Immature natural killer cell (primary cell): ENCODE measurements at places on chromosomes 6 and 20.
A peak's percentile ranks its signal among the peaks of the same experiment; 100 is the strongest.

- no peaks in the 10 kb centered on the region for H3K36me3 ChIP-seq
- no peak overlapping the region for H3K27ac ChIP-seq
These were observed 104.6 kb upstream of the AKIRIN2 start for GRCh38 chr6:87806635-87807034.

DNA sequence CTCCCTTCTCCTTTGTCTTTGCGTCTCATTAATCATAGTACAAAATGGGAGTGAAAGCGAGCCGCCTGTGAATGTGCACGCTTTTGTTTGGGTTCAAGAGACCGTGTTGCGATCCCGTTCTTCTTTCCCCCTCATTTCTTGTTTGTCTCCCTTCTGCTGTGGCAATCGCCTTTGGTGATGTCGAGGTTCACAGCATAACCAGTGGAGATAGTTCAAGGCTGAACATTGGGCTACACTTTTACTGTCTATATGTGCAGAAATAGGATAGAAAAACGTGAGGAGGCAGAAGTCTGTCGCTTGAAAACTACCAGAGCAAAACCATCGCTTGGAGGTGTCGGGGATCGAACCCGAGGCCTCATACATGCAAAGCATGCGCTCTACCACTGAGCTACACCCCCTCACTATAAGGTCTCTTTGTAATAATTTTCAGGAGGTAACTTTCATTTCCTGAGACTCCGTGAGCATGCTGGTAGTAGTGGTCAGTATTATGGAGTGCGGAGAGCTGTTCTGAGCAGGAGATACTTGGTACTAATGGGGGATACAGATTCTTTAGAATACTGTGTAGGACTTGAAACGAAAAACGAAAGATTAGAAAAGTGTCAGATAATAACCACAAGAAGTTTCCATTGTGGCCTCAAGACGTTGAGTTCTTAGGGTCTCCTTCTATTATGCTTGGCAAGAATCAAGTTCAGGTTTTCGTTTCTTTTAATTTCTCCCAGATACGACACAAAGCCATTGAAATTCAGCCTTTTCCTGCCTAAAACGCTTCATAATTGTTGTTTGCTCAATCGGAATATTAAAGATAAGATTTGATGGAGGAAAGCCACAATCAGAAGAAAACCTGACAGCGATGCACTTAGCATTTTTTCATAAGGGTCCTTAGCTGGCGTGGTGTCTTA, 106.6 kb downstream of the TRIM27 start:
- peaks cover 10% of the 10 kb centered on the region for H3K4me1 ChIP-seq
- H3K36me3 ChIP-seq, result peaks cover 11% of the 10 kb centered on the region
- no peak overlapping the region for H3K4me3 ChIP-seq
- DNase-seq, result no peak

DNA sequence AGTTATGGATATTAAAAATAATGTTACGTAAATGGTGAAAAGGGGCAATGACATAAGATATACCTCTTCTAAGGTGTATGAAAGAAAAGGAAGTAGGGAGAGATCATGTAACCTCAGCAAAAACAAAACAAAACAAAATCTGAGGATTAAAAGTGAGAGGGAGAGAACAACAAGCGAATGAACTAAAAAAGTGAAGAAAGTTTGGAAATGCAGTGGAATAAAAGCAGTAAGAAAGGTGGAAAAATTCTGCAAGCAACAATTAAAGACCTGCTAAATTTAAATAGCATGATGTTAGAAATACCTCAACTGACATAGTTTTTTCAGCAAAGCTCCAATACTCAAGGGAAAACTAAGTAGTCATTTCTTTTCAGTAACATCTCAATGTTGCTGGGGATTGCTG, 48.0 kb downstream of the PHIP start:
- no peaks in the 10 kb centered on the region for H3K36me3 ChIP-seq
- H3K27ac ChIP-seq, result no peak overlapping the region
- peaks cover 38% of the 10 kb centered on the region for H3K4me1 ChIP-seq
- no peaks in the 10 kb centered on the region for H3K27me3 ChIP-seq
- H3K4me3 ChIP-seq, result no peak overlapping the region

DNA sequence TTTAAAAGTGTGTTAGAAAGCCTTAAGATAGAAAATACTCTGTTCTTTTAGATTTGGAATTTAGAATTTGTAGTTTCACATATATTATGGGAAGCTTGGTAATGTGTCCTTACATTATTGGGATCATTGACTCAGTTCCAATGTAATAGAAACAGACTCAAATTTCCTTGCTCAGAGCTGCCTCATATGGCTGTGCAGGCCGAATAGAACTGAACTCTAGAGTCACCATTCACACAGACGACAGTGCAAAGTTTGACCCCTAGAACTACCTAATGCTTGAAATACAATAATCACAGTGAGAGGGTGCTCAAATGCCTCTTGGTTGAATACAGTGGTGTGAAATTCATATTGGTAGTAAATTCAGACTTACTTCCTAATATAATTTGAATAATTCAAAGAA, 482.7 kb upstream of the CITED2 start:
- no peak overlapping the region for H3K4me3 ChIP-seq
- no peak for DNase-seq
- H3K27me3 ChIP-seq, result no peaks in the 10 kb centered on the region
- no peaks in the 10 kb centered on the region for H3K36me3 ChIP-seq
- no peaks in the 10 kb centered on the region for H3K4me1 ChIP-seq
- H3K27ac ChIP-seq, result no peak overlapping the region

DNA sequence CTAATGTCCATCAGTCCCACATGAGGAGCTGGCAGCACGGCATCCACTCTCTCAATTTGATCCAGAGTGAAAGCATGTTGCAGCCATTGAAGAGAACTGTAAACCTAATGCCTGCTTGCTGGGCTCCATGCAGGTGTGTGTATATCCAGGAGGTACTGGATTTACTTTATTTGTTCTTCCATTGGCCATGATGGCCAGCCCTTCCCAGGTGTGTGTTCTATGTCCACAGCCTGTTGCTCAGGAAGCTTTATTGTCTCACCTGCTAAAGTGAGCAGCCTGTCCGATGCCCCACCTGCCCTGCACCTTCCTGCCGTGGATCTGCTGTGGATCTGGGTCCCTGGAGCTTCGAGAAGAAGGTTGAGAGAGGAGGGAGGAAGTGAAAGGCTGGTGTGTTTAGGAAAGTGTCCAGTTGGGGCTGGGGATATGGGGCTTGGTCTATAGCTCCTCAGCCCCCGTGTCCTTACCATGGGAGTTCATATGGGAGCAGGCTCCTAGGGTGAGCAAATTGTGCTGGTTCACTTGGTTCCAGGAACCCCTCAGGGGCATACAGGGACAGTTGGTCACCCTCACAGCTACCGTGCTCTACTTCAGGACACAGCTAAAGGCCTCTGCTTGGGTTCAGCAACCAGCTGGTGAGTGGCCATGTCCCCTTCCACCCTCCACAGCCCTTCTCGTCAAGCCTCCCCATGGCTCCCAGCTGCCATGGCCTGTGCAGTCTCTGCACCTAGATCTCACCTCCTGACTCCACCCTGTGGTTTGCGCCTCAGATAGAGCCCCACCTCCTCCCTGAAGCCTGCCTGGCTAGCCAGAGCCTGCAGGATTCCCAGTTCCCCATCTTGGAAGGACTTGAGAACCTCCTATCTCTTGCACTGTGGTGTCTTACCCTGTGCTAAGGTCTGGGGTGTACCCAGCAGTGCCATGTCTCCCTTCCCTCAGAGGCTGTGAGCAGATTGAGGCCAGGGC, 12.7 kb downstream of the TREML2 start:
- no peak overlapping the region for H3K27ac ChIP-seq
- no peak overlapping the region for H3K4me3 ChIP-seq
- peaks cover 8% of the 10 kb centered on the region for H3K4me1 ChIP-seq
- no peaks in the 10 kb centered on the region for H3K27me3 ChIP-seq

DNA sequence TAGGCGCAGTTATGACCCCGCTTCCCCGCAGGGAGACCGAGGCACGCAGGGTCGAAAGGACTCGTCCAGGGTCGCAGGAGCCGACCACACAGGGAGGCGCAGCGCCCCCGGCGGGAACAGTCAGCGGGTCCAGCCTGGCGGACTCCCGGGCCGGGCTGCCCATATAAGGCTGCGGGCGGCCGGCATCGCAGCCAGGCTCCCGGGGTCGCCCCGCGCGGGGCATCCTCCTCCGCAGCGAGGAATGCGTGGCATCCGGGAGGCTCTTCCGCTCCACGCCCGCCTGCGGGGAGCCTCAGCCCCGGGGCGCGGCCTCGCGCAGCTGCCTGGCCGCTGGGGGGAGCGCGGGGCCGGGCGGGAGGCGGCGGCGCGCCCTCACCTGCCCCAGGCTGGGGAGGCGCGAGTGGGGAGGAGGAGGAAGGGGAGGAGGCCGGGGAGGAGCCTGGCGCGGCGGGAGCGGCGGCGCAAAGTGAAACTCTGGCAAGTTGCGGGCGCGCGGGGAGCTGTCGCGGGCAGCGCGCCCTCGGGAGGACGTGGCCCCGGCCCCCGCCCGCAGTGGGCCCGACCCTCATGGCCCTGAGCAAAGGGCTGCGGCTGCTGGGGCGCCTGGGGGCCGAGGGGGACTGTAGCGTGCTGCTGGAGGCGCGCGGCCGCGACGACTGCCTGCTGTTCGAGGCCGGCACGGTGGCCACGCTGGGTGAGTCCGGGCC, at the start of gene SYNJ2:
TSS of gene SYNJ2 (plus strand) at position 469 of the 707 bp plus-strand sequence. CDS start at position 568, 99 bp downstream.
- peak within 1 kb of the TSS; percentile 76 for H3K27ac ChIP-seq
- H3K4me1 ChIP-seq, result peaks cover 40% of the 10 kb centered on the region
- peak within 1 kb of the TSS; percentile 91 for H3K4me3 ChIP-seq
- DNase-seq, result peak; percentile 72
- H3K36me3 ChIP-seq, result no peaks in the 10 kb centered on the region

DNA sequence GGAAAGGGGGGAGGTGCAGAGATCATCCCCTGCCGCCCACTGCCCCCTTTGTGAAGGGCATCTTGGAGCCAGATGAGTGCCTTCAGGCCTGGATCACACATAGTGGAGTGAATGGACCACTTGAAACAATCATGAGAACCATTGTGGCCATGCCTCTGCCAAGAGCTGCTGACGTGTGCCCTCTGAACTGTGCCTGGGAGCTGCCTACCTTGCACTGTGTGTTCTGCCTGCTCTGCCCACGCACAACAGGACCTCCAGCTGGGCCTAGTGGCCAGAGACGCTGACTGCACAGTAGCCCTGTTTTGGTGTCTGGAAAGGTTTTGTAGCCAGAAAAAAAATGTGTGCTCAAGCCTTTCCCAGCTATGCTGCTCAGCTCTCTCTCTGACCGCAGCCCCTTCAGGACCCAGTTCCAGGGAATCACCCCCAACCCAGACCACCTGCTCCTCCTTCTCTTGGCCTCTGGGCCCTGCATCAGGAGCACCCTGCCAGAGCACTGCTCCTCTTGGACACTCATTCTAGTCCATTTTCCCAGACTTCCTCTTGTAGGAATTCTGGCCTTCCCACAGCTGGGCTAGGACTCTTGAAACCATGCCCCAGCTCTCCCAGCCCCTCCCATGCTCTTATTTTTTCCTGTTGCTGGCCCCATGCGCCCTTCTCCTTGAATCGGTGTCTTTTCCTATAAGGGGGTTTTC, 1.6 kb upstream of the ADIG start:
- H3K27ac ChIP-seq, result no peak overlapping the region
- no peaks in the 10 kb centered on the region for H3K4me1 ChIP-seq
- H3K27me3 ChIP-seq, result peaks cover 3% of the 10 kb centered on the region
- no peak for DNase-seq
- no peak overlapping the region for H3K4me3 ChIP-seq

GRCh38 chr6:92759178-92759577, 660.2 kb downstream of the EPHA7 start:
- no peaks in the 10 kb centered on the region for H3K27me3 ChIP-seq
- no peak overlapping the region for H3K4me3 ChIP-seq
- no peak for DNase-seq
- H3K27ac ChIP-seq, result no peak overlapping the region

- DNase-seq, result no peak
- H3K36me3 ChIP-seq, result peaks cover 25% of the 10 kb centered on the region
- peak overlapping the region; percentile 66 for H3K4me3 ChIP-seq
- H3K27me3 ChIP-seq, result peaks cover 8% of the 10 kb centered on the region
These were observed 10.1 kb downstream of the LSM14B start for GRCh38 chr20:62132421-62132820.

DNA sequence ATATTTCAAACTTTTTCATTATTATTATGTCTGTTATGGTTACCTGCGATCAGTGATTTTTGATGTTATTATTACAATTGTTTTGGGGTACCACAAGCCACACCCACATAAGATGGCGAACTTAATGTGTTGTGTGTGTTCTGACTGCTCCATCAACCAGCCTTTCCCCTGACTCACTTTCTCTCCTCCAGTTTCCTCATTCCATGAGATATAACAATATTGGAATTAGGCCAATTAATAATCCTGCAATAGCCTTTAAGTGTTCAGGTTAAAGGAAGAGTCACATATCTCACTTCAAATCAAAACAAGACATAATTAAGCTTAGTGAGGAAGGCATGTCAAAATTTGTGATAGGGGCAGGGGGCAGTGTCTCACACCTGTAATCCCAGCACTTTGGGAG, 16.3 kb upstream of the POPDC3 start:
- H3K27me3 ChIP-seq, result peaks cover 4% of the 10 kb centered on the region
- no peak for DNase-seq
- no peaks in the 10 kb centered on the region for H3K36me3 ChIP-seq

- peaks cover 26% of the 10 kb centered on the region for H3K4me1 ChIP-seq
- no peak overlapping the region for H3K27ac ChIP-seq
- no peaks in the 10 kb centered on the region for H3K36me3 ChIP-seq
- no peak overlapping the region for H3K4me3 ChIP-seq
These were observed 90.0 kb upstream of the BACH2 start for GRCh38 chr6:90386399-90387382.

GRCh38 chr20:53752583-53752970, 158.9 kb upstream of the ZNF217 start:
- H3K4me3 ChIP-seq, result peak overlapping the region; percentile 78
- H3K27me3 ChIP-seq, result peaks cover 6% of the 10 kb centered on the region
- H3K27ac ChIP-seq, result peak overlapping the region; percentile 84
- peaks cover 72% of the 10 kb centered on the region for H3K4me1 ChIP-seq
- DNase-seq, result no peak

- H3K27me3 ChIP-seq, result peaks cover 8% of the 10 kb centered on the region
- H3K27ac ChIP-seq, result peak overlapping the region; percentile 92
- H3K4me3 ChIP-seq, result peak overlapping the region; percentile 98
These were observed 768 bp upstream of the FYN start for GRCh38 chr6:111874025-111874415.

GRCh38 chr6:144893680-144894151, 608.6 kb downstream of the UTRN start:
- no peaks in the 10 kb centered on the region for H3K36me3 ChIP-seq
- peaks cover 1% of the 10 kb centered on the region for H3K27me3 ChIP-seq
- H3K27ac ChIP-seq, result no peak overlapping the region
- H3K4me3 ChIP-seq, result no peak overlapping the region

DNA sequence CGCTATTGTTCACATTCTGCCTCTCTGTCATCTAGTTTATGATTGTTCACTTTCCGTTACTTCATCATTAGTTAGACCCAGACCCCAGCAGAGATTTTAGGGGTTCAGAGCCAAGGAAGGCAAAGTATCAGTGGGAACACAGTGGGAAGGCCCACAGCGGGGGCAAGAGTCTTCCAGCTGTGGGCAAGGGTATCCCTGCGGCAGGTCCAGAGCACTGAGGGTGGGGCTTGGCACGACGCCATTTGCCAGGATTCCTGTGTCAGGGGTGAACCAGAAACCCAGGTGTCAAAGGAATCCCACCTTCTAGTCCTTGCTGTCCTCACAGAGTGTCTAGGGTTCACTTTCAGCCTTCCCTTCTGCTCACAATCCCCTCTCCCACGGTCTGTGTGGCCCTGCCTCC, 13.3 kb downstream of the RAET1E start:
- no peak overlapping the region for H3K4me3 ChIP-seq
- H3K27me3 ChIP-seq, result peaks cover 8% of the 10 kb centered on the region
- H3K27ac ChIP-seq, result no peak overlapping the region
- H3K36me3 ChIP-seq, result no peaks in the 10 kb centered on the region

GRCh38 chr6:11972806-11973205, 39.3 kb upstream of the HIVEP1 start:
- no peak overlapping the region for H3K4me3 ChIP-seq
- H3K27ac ChIP-seq, result no peak overlapping the region
- H3K36me3 ChIP-seq, result no peaks in the 10 kb centered on the region
- H3K27me3 ChIP-seq, result peaks cover 5% of the 10 kb centered on the region
